CD4-positive, alpha-beta T cell (primary cell): ENCODE measurements at places on chromosomes 1 and 21.

- no peak for DNase-seq
- H3K27me3 ChIP-seq, result no peaks in the 10 kb centered on the region
- no peak overlapping the region for H3K4me3 ChIP-seq
Observed at GRCh38 chr1:6950001-6950765, 164.9 kb downstream of the CAMTA1 start.

- H3K27ac ChIP-seq, result no peak overlapping the region
- no peak overlapping the region for H3K4me3 ChIP-seq
- DNase-seq, result no peak
- no peaks in the 10 kb centered on the region for H3K36me3 ChIP-seq
Observed at GRCh38 chr1:115877511-115877910, 36.6 kb upstream of the NHLH2 start.

GRCh38 chr1:110696818-110697217 lies 22.1 kb upstream of the KCNA3 start:
- H3K27ac ChIP-seq, result no peak overlapping the region
- no peaks in the 10 kb centered on the region for H3K27me3 ChIP-seq
- no peak for DNase-seq
- no peak overlapping the region for H3K4me3 ChIP-seq
- no peaks in the 10 kb centered on the region for H3K4me1 ChIP-seq
- no peaks in the 10 kb centered on the region for H3K36me3 ChIP-seq

- H3K4me3 ChIP-seq, result no peak overlapping the region
- H3K36me3 ChIP-seq, result no peaks in the 10 kb centered on the region
- H3K4me1 ChIP-seq, result no peaks in the 10 kb centered on the region
Observed at GRCh38 chr1:5847013-5847659, 145.1 kb downstream of the NPHP4 start.
